EH (cell line): ENCODE measurements at places on chromosomes 1 and 21.

GRCh38 chr1:85884372-85885035 is 176.3 kb upstream of the ZNHIT6 start:
- DNase-seq, result peak; percentile 51

GRCh38 chr1:203346769-203347102 is 4.2 kb downstream of the FMOD start:
- DNase-seq, result no peak

- peak; percentile 84 for DNase-seq
Measured at GRCh38 chr1:212218911-212219310, 66.3 kb upstream of the PPP2R5A start.

- no peak for DNase-seq
Measured at GRCh38 chr1:166738873-166739272, 100.4 kb upstream of the POGK start.

DNA sequence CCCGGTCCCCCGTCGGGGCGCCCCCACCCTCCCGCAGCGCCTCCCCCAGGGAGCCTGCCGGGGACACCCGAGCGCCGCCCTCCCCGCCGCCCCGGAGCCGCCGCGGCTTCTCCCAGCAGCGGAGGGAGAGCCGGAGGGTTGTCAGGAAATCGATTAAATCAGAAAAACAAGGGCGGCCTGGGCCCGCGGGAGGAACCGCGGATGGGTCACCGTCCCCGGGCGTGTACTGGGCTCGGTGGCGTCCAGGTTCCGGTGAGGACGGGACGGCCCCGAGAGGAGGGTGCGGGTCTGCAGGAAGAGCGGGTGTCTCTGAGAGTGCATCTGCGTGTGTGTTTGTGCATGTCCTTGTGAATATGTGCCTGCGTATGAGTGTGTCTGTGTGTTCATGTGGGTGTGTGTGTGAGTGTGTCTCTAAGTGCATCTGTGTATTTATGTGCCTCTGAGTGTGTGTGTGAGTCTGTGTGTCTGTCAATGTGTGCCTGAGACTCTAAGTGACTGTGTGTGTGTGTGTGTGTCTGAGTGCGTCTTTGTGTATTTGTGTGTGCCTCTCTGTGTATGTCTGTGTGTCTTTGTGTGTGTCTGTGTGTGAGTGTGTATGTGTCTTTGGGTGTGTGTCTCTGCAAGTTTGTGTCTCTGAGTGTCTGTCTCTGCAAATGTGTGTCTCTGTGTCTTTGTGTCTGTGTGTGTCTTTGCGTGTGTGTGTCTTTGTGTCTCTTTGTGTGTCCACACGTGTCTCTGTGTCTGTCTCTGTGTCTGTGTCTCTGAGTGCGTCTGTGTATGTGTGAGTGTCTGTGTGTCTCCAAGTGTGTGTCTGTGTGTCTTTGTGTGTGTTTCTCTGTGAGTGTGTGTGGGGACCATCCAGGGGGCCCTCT is 1.1 kb downstream of the SPSB1 start:
- DNase-seq, result peak; percentile 43

GRCh38 chr1:193143285-193143684 is 21.5 kb downstream of the CDC73 start:
- peak; percentile 37 for DNase-seq

DNA sequence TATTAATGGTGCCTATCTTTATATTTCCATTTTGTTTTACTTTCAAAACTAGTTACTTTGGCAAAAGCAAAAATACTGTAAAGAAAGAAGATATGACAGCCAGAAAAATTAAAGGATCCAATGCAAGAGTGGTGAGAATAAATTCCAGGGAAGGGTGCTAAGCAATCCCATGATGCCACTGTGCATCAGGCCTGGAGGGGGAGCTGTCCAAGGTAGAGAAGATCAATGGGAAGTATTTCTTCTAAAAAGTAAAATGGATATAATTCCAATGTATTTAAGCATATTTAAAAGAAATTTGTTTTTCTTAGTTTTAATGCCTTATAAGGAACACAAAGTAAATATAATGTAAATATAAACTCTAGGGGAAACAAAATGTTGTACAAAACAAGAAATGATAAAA is 1382.2 kb upstream of the B3GALT2 start:
- peak; percentile 44 for DNase-seq

- DNase-seq, result no peak
Measured at GRCh38 chr21:41325138-41325912, 8.7 kb downstream of the FAM3B start.

- peak; percentile 73 for DNase-seq
Measured at GRCh38 chr1:87706203-87706602, 377.5 kb downstream of the LMO4 start.

- no peak for DNase-seq
Measured at GRCh38 chr21:23578027-23578426, 2029.3 kb downstream of the MRPL39 start.

GRCh38 chr1:199688133-199688676 is 339.3 kb upstream of the NR5A2 start:
- no peak for DNase-seq

DNA sequence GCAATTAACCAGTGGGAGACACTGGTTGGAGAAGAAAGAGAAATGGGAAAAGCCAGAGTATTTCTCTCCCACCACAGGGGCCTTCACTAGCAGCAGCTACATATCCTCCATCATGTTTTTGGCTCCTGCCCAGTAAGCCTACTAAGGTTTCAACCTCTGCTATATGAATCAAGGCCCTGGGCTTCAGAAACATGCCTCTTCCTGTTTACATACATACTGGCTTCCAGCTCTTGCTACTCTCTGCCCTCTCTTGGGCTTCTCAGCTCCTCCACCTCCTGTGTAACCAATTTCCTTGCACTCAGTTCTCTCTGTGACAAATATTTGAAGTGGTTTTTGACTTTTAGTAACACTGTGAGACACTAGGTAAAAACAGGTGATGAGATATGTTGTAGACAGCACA is 80.8 kb downstream of the LRRC7 start:
- no peak for DNase-seq

DNA sequence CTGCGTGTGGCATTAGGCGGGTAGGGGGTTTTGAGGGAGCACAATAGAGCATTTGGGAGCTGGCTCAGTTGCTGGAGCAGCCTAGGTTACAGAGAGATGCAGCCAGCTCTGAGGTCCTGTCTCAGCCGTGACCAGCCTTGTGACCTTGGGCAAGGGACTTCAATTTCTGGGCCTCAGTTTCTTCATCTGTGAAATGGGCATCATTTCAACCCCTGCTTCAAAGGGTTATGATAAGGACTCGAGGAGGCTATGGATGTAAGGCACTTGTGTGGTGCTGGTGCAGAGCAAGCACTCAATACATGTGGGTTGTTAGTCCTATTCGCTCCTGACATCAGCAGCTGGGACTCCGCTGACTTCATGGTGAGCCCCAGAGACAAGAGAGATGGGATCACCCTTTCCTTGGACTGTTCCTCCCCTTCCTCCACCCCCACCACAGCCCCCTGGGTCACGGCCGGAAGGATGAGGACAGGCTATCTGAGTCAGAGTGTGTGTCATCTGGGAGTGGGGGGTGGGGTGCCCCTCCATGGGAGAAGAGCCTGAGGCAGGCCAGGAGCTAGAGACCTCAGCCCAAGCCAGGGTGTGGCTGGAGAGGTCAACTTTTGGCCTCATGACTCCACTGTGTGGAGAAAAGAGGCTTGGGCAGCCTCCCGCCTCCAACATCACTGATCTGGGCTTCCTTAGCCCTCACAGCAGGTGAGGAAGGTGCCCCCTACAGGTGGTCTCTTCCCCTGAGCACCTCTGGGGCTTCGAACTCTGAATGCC is 71.4 kb upstream of the ZBTB40 start:
- DNase-seq, result peak; percentile 87

DNA sequence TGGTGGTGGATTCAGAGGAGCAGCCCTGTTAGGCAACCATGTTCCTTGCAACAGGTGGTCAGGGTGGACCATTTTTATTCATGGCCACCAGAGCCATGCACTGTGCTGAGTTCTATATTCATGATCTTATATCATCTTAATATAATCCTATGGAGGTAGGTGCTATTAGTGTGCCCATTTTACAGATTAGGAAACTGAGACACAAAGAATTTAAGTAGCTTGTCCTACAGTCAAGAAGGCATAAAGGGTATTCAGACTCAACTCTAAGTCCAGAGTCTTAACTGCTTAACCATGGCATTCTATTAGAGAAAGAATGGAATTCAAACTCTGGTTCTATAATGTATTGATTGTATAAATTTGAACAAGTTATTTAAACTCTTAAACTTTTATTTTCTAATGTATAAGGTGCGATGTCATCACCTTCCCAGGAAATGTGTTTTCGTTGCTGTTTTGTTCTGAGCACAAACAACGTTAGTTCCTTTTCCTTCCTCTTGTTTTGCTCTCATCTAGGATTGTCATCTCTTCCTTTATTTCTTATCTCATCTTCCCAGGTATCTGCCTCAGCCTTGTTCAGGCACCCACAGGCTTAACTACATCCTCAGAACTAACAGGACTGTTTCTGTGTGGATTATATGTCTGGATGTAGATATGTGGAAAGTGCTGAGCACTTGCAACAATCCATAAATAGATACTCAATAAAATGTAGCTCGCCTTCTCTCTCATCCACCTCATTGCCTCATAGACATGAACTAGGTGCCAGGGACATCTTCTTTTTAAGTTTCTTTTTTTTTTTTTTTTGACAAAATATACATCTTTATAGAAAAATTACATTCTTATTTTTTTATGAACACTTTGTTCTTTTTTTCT is 207.1 kb downstream of the NFIA start:
- DNase-seq, result no peak

- DNase-seq, result no peak
Measured at GRCh38 chr1:19507516-19507915, 22.2 kb upstream of the CAPZB start.

- no peak for DNase-seq
Measured at GRCh38 chr1:229309074-229309473, 33.8 kb downstream of the CCSAP start.

DNA sequence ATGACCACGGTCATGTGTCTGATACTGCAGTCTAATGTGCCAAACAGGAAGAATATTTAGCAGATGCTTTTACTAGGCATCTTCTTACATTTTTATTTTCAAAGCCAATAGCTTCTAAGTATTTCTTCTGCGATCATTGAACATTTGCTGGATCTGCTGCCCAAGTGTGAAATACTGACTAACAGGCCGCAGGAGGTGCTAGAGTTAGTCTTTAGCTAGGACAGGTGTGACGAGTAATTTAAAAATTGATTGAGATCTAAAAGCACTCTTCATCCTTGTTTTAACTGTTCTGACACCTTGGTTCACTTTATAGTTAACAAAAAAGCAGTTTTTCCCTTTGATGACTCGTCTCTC is 748 bp upstream of the FAM78B start:
- DNase-seq, result no peak

- no peak for DNase-seq
Measured at GRCh38 chr1:166418344-166418933, 251.6 kb upstream of the FAM78B start.

DNA sequence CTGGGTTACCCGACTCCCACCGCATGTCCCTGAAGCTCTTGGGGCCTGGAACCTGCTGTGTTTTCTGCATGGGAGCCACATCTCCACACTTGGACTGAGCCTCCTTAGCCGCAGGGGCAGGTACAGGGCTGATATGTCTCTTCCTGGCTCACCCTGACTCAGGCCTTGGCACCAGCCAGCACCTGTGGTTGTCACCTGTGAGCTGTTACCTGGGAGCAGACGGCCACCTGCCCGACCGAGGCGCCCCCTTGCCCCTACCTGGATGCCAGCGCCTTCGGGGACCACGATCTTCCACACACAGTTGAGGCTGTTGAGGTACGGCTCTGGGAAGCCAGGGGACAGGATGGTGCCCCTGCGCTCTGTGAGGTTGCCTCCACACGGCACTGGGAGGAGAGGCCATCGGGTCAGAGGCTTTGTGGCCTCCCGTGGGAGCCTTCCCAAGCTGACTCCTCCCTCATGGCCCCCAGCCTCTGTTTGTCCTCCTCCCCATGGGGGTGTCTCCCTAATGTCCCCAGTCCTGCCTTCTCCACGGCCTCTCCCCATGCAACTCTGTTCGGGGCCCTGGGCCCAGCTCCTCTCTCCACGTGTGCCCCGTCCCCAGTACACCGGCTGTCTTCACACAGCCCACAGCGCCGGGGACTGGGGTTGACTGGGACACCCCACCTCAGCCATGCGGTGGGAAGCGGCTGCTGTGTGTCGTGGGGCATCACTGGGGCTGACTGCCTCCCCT is 152.0 kb downstream of the ZSCAN20 start:
- DNase-seq, result no peak

DNA sequence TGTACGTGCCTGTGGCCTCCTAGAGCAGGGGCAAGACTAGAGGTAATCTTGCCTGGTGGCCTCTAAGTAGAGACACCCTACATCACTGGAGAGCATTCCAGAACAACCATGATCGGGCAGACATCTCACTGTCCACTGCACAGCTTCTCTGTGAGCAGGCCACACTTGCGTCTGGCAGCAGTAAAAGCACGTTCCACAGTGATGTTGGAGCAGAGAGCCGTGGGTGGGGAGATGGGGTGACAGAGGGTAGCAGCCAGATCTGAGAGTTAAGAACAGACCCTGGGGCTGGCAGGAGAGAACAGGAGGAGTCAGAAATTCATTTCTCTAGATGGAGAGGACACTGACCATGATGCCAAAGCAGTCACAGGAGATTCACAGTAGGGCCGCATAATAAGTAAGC is 293.0 kb downstream of the HHAT start:
- no peak for DNase-seq

- DNase-seq, result no peak
Measured at GRCh38 chr1:61645476-61645875, 79.5 kb downstream of the TM2D1 start.

DNA sequence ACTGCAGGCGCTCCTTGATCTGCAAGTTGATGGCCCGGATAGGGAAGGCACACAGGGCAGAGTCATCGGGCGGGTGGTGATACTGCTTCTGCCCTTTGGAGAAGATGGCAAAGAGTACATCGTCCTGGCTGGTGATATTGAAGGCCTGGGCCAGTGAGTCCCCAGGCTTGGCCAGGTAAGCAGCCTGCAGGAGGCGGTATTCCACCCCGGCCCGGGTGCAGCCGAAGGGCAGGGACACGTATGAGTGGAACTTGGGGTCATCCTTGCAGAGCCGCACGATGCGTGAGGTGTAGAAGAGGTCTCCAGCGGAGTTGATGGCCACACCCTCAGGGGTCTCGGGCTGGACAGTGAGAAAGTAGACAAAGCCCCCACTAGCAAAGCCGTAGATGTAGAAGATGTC is 27.4 kb downstream of the PLXNA2 start:
- no peak for DNase-seq

DNA sequence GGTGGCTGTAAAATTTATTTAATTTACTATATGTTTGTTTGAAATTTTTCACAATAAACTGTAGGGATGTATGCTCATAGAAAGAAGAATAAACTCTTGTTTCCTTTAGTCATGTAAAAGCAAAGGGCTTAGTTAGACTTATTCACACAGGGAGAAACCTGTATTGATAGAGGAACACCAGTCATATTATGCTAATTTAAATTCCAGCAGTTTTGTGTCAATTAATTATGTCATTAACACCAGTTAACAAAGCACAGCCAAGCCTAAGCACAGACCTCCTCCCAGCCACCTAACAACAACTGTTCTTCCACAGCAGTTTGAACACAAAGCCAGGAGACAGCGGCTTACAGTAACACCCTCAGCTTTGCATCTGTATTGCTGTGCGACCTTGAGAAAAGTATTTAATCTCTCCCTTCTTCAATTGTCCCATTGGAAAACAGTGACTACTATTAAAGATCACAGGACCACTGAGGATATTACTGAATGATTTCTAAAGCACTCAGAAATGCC is 260.8 kb upstream of the RRP15 start:
- DNase-seq, result no peak
